ENCODE measurements at places on chromosomes 12 and 14.

- no peak for DNase-seq
These were observed 57.2 kb upstream of the CCND2 start for GRCh38 chr12:4216187-4216927.

DNA sequence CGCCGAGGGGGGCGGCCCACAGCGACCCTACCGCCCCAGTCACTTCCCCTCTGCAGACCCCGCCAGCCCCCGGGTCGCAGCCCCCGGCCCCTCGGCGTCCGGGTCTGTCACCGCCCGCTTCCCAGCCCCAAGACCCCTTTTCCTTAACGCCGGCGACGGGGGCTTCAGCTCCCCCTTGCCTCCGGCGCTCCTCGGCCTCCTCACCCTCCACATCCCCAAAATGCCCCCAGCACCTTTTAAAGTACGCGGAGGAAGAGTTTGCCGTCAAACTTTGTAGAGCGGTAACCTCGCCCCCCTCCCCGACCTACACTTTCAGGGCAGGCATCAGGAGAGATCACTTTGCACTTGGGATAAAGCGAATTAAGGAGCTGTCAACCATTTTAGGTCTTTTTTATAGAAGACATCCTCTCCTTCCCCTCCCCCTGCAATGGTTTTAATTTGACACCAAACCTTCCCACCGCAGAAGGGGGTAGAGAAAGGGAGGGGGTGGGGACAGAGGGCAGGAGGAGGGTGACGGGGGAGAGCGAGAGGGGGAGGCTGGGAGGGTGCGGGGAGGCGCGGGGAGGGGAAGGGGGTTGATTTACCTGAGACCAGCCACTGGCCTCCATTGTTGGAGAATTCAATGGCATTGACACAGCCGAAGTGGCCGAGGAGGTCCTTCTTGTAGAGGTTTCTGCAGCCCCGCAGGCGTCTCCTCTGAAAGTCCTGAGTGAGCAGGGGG lies 578 bp downstream of the DCAF5 start:
- DNase-seq: peak; percentile 43

GRCh38 chr14:72849222-72849621 lies 44.7 kb downstream of the DPF3 start:
- DNase-seq: no peak

DNA sequence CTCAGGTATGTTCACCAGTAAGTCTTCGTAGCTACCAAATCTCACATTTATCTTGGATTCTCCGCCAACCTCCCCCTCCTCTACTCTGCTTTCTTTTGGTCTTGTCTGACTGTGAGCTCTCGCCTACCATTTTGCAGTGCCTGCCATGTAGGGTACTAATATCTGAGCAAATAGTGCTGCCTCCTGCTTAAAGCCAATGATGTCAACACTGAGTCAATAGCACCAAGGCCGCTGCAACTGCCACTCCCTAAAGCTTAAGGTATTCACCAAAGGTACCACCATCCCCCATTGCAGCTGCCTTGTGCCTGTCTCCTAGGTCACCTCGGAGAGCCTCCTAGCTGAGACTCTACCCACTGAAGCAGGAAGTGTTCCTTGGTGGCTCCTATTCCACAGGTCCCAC lies 114.8 kb upstream of the FUT8 start:
- DNase-seq: no peak

- peak; percentile 57 for DNase-seq
These were observed 365.9 kb upstream of the NOVA1 start for GRCh38 chr14:26963711-26964110.
